ENCODE measurements at places on chromosomes 5 and 9.

- DNase-seq, result no peak
Measured at GRCh38 chr5:75331-76320, 16.3 kb upstream of the PLEKHG4B start.

DNA sequence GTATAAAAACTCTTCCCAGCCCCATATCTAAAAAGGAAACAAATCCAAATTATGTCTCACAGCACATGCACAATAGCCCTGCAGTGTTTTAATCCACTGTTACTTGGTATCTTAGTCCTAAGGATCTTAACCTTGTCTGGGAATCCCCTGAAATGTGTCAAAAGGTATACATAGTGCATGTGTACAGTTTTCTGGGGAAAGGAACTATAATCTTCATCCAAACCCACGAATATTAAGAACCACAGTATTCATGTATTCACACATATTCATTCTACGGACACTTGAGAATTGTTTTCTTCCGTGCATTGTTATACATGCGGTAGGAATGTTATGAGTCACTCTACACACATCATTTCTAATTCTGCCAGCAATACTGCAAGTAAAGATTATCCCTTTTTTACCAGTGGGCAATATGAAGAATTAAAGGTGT lies 47.8 kb upstream of the SNX2 start:
- no peak for DNase-seq

- DNase-seq, result no peak
Measured at GRCh38 chr9:109224751-109225150, 57.7 kb upstream of the FRRS1L start.

DNA sequence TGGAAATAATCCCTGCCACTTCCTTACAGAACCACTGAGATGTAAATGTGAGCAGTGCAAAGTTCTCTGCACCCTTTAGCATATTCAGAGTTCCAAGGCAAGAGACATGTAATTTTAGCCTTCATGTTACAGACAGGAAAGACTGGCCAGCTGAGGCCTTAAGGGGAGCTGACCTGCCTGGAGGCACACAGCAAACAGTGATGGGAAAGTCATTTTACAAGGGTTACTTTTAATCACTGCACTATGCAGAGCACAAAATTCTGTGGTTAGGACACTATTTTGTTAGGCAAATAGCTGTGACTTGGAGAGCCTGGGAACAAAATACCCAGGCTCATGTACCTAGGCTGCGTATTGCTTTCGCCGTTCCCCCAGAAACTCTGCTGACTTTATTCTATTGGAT lies 30.2 kb upstream of the TNIP1 start:
- no peak for DNase-seq

- no peak for DNase-seq
Measured at GRCh38 chr5:96655085-96655484, 7.1 kb upstream of the CAST start.

DNA sequence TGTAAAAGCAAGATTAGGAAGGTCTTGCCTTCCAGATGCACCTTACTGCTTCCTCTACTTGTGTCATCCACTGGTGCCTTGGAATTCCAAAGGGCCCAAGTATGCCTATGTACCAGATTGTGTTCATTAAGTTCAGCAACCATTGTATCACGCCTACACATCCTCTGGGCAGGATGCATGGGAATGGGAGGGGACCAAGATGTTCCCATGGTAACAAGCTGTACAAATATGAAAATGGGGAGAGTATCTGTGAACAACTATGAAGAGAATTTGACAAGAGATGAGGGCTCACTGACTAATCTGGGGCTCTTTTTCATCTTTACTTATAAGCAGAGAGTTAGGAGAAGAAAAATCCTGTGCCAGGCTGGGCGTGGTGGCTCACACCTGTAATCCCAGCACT lies 137.8 kb upstream of the MAP1B start:
- no peak for DNase-seq

Data from C1 segment of cervical spinal cord (tissue), 14 donors.